Stimulated activated naive B cell treated with anti-CD40 and anti-IgM and Interleukin-4, amounts not matched to agents 10 μg/mL and 1 μg/mL and 100 μg/mL, for 72 hours (primary cell): ENCODE measurements at places on chromosomes 2 and 18.

GRCh38 chr2:61220768-61221167 is 58.8 kb downstream of the C2orf74 start:
- no peaks in the 10 kb centered on the region for H3K4me1 ChIP-seq
- H3K27me3 ChIP-seq = no peaks in the 10 kb centered on the region

GRCh38 chr2:160430001-160430344 is 63.6 kb downstream of the RBMS1 start:
- peaks cover 26% of the 10 kb centered on the region for H3K4me1 ChIP-seq
- no peak overlapping the region for H3K27ac ChIP-seq
- H3K27me3 ChIP-seq = no peaks in the 10 kb centered on the region
- H3K4me3 ChIP-seq = no peak overlapping the region
- no peaks in the 10 kb centered on the region for H3K36me3 ChIP-seq

- no peaks in the 10 kb centered on the region for H3K27me3 ChIP-seq
- no peak for DNase-seq
- H3K36me3 ChIP-seq = peaks cover 23% of the 10 kb centered on the region
These were observed 32.6 kb downstream of the MYL12B start for GRCh38 chr18:3294435-3295080.

DNA sequence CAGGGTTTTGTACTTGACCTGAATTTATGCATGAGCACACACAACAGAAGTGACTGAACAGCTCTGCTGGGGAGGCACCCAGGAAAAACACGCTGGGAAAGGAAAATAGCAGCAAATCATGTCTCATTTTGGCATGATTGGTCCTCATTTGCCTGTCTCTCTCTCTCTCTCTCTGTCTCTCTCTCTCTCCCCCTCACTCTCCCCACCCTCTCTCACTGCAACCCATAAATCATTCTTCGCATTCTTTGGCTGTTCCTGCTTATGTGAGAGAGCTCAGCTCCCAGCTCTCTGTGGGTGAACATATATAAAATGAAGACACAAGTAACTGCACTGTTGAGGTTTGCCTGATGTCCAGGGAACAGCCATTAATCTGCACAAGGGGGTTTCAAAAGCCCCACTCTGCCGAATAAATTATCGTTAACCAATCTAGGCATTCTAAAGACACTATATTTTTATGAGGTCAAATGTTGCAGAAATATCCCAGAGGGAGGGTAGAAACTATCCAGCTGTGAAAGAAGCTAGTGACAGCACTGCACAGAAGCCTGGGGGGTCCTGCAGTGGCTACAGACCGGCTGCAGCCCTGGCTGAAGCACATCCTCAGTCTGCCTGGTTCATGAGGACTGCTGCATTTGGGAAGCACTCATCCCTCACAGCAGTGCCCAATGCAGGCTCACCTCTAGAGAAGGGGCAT is 260.3 kb downstream of the AFF3 start:
- peaks cover 18% of the 10 kb centered on the region for H3K36me3 ChIP-seq
- peaks cover 78% of the 10 kb centered on the region for H3K4me1 ChIP-seq
- no peak overlapping the region for H3K4me3 ChIP-seq
- no peaks in the 10 kb centered on the region for H3K27me3 ChIP-seq
- DNase-seq = no peak

DNA sequence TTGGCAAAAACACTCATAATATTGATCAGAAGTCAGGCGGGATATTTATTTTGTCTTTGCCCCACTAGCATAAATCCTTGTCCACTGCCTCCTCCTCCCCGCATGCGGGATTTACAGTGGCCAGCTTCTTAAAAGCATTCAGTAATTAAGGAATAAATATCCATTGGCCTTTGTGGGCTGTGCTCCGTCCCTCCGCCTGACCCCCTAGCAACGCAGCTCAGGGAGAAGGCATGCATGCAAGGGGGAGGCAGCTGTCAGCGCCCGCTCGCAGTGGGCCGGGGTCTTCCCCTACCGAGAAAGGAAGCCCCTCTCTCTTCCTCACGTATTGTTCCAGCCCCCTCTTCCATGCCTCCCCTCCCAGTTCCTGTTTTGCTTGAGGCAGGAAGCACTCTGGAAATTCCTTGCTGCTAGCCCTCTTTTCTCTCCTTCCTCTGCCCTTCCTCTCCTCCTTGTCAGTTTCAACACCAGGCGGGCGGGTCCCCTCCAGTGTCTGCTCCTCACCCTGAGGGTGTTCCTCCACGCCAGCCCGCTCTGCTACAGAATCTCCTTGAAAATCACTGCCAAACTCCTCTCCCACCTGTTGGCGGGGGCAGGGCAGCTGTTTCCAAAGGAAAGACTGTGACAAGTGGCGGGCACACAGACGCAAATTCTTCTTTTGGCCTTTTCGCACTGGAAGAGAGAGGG is 60.1 kb downstream of the GBX2 start:
- H3K4me1 ChIP-seq = no peaks in the 10 kb centered on the region
- no peak overlapping the region for H3K4me3 ChIP-seq
- no peaks in the 10 kb centered on the region for H3K36me3 ChIP-seq
- H3K27me3 ChIP-seq = peaks cover 7% of the 10 kb centered on the region

GRCh38 chr2:54632733-54633692 is 90.4 kb upstream of the EML6 start:
- peaks cover 30% of the 10 kb centered on the region for H3K4me1 ChIP-seq
- H3K27me3 ChIP-seq = no peaks in the 10 kb centered on the region
- peak overlapping the region; percentile 81 for H3K27ac ChIP-seq
- H3K36me3 ChIP-seq = peaks cover 39% of the 10 kb centered on the region
- no peak overlapping the region for H3K4me3 ChIP-seq

GRCh38 chr2:150608341-150608740 is 120.9 kb upstream of the RND3 start:
- H3K27me3 ChIP-seq = no peaks in the 10 kb centered on the region
- H3K36me3 ChIP-seq = no peaks in the 10 kb centered on the region
- H3K4me3 ChIP-seq = no peak overlapping the region
- H3K27ac ChIP-seq = no peak overlapping the region

DNA sequence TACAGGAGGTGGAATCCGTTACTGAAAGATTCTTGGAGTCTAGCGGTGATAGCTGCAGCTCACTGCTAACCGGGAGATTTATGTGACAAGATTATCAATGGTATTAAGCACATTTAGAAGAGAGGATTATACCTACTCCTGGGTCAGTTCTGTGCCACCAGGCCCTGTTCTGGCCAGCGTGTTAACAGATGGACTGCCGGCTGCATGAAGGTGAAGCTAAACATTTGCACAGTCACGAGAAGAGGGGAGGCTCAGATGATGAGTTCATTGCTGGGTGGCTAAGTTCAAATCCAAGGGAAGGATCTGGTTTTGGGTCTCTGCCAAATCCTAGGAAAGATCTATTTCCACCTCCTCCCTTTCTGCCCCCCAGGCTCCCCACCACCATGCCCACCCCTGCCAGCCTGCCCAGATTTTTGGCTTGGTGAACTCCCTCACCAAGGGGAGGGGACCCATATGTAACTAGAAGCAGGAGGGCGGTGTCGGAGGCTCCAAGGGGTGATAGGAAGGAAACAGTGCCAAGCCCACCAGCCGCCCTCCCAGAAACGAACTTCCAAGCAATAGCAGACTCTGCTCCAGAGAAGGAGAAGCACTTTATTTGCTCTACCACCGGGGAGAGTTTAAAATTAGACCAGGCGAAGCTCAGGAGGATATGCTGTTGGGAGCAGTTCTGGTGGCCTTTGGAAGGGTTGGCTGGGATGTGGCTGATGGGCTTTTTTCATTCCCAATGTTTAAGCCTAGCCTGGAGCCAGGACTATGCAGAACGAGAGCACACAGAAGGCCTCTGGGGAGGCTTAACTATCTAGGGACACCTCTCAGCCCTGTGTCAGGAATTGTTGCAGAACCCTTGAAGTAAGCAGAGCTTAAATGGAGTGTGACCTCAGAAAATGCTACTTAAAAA is 200.5 kb downstream of the KLHL29 start:
- no peak overlapping the region for H3K4me3 ChIP-seq
- H3K27me3 ChIP-seq = peaks cover 13% of the 10 kb centered on the region
- H3K4me1 ChIP-seq = no peaks in the 10 kb centered on the region
- no peak overlapping the region for H3K27ac ChIP-seq
- DNase-seq = no peak

- peaks cover 31% of the 10 kb centered on the region for H3K4me1 ChIP-seq
- peaks cover 3% of the 10 kb centered on the region for H3K36me3 ChIP-seq
- DNase-seq = no peak
- H3K27ac ChIP-seq = peak overlapping the region; percentile 47
- H3K4me3 ChIP-seq = no peak overlapping the region
These were observed 52.6 kb downstream of the ITGB1BP1 start for GRCh38 chr2:9370746-9371145.

DNA sequence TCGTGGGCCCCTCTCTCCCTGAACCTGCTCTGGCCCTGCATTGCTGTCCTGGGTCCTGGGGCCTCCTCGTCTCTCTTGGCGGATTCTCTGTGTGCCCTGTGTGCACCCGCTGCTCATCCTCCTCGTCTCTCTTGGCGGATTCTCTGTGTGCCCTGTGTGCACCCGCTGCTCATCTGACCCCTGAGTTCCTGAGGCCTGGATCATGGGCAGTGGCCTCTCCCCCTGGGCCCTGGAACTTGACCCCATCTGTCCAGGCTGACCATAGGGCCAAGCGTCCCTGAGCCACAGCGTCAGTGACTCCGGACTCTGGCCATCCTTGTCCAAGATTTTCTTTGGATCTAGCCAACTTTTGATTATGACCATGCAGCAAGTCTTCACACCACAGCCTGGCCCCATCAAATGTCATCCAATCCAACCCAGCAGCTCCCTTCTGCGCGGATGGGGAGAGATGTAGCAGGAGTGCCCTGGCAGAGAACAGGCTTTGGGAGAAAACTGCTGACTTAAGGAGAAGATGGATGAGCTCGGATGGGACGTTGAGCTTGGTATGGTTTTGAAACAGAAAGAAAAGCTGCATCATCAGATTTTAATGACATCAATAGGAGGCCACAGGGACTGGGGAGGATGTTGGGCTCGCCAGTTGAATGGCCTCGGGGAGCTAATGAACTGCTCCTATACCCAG is 455.1 kb upstream of the HS6ST1 start:
- no peak overlapping the region for H3K27ac ChIP-seq
- no peak overlapping the region for H3K4me3 ChIP-seq
- no peak for DNase-seq
- H3K36me3 ChIP-seq = no peaks in the 10 kb centered on the region
- no peaks in the 10 kb centered on the region for H3K27me3 ChIP-seq

GRCh38 chr2:171491292-171491691 is 31.0 kb upstream of the CYBRD1 start:
- no peak overlapping the region for H3K4me3 ChIP-seq
- no peaks in the 10 kb centered on the region for H3K4me1 ChIP-seq
- peaks cover 21% of the 10 kb centered on the region for H3K36me3 ChIP-seq
- H3K27me3 ChIP-seq = no peaks in the 10 kb centered on the region
- DNase-seq = no peak

- no peak for DNase-seq
- H3K27ac ChIP-seq = peak overlapping the region; percentile 11
- H3K4me1 ChIP-seq = peaks cover 14% of the 10 kb centered on the region
- no peak overlapping the region for H3K4me3 ChIP-seq
- peaks cover 21% of the 10 kb centered on the region for H3K36me3 ChIP-seq
These were observed 8.6 kb upstream of the ZNF407 start for GRCh38 chr18:74589021-74589420.

DNA sequence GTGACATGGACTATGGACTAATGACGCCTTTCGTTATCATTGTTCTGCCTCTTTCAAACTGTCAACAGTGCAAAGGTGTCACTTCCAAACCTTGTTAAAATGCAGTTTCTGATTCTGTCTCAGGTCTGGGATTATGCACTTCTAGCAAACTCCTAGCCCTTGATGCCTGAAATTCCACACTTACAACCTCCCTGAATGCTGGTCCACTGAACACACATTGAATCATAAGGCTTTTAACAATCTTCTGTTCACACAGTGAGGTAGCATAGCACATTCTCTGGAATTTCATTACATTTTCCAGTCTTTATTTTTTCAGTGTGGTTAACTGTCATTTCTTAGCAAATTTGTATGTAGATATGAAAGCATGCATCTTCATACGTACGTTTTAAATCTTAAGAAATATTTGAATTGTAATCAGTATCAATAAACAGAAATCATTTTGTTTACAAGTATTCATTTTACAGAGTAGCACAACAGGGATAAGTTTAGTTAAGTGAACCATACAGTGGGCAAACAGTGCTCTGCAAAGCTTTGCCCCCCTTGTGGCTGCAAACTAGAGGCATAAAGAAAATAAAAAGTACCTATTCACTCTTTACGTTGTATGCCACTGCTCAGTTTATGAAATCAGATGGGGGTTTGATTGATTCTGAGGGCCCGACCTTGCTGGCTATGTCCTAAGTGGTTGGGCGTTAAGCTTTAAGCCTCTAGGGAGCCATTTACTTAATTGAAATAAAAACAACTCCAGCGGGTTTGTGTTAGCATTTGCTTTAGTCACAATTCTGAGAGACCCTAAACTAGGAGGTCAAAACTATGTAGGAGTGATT is 250.8 kb downstream of the LRRTM1 start:
- H3K27me3 ChIP-seq = no peaks in the 10 kb centered on the region
- no peak overlapping the region for H3K27ac ChIP-seq
- no peak for DNase-seq
- H3K4me3 ChIP-seq = no peak overlapping the region
- H3K36me3 ChIP-seq = no peaks in the 10 kb centered on the region
- no peaks in the 10 kb centered on the region for H3K4me1 ChIP-seq

- H3K27ac ChIP-seq = no peak overlapping the region
- H3K27me3 ChIP-seq = no peaks in the 10 kb centered on the region
- peaks cover 2% of the 10 kb centered on the region for H3K36me3 ChIP-seq
- no peak for DNase-seq
- no peaks in the 10 kb centered on the region for H3K4me1 ChIP-seq
These were observed 16.5 kb upstream of the CERS6 start for GRCh38 chr2:168439536-168439935.

GRCh38 chr18:2597639-2598038 is 26.3 kb downstream of the NDC80 start:
- H3K27me3 ChIP-seq = no peaks in the 10 kb centered on the region
- DNase-seq = no peak
- no peak overlapping the region for H3K27ac ChIP-seq
